ENCODE measurements at places on chromosomes 6 and 20.
A peak's percentile ranks its signal among the peaks of the same experiment; 100 is the strongest.

DNA sequence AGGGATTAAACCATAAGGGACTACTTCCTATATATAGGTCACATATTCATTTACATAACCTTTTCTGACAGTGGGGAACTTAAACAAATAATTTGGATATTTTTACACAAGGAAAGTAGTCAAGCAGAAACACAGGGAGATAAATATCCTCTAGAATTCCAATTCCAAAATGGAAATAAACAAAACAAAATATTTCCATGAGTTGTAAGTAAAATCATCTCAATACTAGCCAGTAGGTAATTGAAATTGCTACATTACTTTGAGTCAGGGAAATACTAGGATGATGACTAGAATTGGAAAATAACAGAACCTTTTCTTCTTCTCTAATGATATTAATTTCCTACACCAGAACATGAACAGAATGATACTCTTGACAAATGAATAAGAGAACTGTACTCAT, 1308.1 kb upstream of the GJE1 start:
- DNase-seq: no peak

DNA sequence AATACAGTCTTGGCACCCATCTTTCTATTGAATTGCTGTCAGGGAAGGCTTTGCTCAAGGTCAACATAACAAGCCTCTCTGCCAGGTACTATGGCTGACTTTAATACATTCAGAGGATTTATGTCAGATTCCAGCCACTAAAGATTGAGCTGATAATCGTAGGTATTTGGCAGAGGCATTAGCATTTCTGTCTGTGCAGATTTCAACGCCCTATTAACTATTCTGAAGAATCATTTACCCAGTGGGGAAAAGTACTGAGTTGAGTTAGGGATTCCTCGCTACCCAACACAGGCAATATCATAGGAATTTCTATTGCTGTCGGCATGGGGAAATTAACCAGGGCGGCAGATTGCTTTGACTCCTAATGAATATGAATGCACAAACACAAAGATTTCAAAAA, 233.7 kb upstream of the SPTLC3 start:
- DNase-seq: no peak

DNA sequence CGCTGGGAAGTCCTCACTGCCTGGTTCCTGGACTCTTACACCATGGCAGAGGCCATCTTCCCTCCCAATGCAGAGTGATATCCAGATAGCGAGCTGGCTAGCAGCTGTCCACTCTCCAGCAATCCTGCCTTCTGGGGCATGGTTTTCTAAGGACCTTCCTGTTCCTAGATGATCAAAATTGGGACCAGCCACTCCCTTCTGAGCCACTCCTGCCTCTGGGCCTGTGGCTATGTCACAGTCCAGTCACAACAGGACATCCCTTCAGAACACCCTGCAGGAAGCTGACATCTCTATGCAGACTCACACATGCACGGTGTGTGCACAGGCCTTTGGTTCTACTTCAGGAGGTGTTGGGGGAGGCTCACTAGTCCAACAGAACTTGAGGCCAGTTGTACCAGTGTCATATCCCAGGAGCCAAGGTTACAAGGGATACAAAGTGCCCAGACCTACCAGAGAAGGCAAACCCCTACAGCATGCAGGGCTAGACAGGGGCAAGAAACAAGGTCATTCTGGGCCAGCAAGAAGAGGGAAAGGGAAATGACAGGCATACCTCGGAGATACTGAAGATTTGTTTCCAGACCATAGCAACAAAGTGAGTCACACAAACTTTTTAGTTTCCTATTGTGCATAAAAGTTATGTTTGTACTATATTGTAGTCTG, 2.7 kb upstream of the MCCD1 start:
- DNase-seq: no peak

- peak; percentile 9 for DNase-seq
Measured at GRCh38 chr20:14879020-14879697, 541.7 kb upstream of the FLRT3 start.

DNA sequence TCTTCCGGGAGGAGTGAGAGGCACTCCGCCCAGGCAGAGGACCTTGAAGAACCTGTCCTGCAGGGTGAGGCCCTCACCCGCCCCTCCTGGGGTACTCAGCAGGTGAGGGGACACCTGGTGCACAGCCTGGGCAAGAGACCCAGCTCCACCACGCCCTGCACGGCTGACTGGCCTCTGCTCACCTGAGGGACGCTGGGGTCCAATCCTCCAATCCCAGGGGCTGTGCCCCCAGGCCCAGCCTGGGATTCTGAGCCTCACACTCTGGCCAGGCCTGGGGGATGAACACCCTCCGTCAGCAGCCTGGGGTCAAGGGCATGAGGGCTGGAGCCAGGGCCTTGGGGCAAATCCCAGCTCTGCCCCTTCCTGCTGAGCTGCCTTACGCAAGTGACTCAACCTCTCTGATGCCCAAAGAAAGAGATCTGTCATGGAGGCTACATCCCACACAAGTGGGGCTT, 149.9 kb upstream of the PTPN1 start:
- no peak for DNase-seq

DNA sequence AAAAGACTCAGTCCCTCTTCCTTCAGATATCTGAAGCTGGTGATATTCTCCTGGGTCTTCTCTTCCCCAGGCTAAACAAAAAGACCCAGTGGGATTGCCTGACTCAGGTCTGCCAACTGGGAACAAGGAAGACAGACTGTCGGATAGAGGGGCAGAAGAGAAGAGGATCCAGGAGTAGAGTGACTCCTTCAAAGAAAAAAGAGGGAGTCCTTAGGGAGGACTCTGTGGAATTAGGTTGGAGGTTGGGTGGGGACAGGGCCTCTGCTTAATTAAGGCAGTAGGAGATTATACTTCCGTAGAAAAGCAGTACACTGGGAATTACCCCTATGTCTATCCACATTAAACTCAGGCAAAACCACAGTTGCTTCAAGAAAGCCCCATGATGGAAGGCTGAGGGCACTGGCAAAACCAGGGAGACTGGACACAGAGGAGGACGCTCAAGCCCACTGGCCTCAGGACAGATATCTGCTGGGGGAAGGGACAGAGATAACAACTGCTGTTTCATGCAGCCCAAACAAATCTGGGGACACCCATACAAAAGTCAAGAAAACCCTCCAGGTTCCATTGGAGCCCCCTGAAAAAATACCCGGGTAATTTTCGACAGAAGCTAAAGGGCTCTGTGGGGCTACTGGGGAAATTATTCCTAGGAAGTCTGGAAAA, 5.7 kb downstream of the BCL2L1 start:
- DNase-seq: no peak

GRCh38 chr6:5517796-5518195, 256.5 kb downstream of the FARS2 start:
- no peak for DNase-seq

DNA sequence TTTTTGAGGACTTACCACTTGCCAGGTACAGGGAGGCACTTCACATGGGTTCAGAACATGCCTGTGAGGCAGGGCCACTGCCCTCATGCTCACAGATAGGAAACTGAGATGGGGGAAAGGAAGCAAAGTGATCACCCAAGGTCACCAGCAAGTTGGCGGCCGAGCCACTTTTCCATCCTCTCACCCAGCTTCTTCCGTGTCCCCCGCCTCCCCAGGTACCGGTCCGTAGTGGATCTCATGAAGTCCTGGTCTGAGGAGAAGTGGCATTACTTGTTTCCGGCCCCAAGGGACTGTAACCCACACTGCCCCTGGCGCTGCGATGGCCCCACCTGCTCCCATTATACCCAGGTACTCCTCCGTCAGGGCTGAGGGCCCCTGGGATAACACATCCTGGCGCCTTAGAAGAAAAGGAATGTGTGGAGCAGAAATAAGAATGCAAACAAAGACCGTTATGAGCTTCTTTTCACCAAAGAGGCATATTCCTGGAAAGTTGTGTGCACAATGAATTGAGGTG, 6.4 kb downstream of the R3HDML start:
- DNase-seq: no peak

DNA sequence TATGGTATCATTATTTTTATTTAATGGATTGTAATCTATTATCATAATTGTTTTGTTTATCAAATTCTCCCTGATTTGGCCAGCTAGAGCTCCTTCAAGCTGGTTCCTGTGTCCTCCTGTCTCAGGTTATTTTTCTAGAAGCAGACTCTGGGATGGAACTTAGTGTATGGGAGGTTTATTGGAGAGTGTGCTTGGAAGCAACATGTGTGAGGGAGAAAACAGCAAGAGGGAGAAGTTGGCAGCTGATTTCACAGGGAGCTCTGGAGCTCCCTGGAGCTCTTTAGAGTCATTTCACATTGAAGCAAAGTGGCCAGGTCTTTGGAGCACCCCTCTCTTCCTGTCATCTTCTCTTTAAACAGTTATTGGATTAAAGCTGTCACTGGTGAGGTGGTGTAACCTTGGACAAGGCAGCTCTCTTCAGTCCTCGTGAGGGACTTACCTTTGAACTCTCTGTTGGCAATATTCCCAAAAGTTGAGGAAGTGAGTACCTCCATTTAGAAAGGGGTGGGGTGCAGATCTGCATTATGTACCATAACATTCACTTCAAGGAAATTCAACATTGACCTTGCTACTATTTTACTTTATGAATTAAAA, 103.6 kb downstream of the PHF3 start:
- no peak for DNase-seq

GRCh38 chr6:97629180-97629579, 346.2 kb upstream of the MMS22L start:
- DNase-seq: no peak

DNA sequence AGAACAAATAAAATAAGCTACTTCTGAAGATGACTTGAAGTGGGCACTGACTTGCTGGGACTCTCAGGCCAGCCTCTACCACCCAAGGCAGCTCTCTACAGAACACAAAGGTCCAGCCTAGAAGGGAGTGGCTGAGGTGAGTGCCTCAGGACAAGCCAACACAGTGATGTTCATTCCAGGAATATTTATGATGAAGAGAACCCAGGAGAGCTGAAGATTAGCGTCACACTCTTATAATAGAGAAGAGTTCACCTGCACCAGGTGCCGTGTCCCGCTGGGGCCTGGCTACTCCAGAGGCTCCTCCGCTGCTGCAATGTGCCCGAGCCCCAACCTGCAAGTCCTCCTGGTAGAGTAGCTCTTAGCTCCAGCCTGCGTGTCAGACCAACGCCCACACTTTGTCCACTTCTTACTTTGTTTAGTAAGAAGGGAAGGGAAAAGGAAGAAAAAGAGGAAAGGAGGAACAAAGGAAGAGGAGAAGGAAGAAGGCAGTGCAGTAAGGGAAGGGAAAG, 182.4 kb upstream of the QKI start:
- DNase-seq: peak; percentile 36

DNA sequence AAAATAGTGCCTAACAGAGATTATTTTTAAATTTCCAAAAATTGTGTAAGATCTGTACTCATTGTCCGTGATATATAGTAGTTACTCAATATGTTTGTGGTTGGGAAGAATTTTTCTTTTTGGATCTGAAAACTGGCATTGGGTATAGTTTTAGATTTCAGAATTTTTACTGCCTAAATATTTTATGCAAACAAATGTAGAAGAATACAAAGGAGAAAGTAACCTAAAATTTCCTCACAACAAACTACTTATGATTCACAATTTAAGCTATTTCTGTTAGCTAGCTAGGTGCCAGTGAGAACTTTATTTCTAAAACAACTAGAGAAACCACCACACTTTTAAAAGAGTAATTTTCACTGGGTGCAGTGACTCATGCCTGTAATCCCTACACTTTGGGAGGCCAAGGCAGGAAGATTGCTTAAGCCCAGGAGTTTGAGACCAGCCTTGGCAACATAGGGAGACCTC, 38.8 kb downstream of the SESN1 start:
- DNase-seq: no peak

DNA sequence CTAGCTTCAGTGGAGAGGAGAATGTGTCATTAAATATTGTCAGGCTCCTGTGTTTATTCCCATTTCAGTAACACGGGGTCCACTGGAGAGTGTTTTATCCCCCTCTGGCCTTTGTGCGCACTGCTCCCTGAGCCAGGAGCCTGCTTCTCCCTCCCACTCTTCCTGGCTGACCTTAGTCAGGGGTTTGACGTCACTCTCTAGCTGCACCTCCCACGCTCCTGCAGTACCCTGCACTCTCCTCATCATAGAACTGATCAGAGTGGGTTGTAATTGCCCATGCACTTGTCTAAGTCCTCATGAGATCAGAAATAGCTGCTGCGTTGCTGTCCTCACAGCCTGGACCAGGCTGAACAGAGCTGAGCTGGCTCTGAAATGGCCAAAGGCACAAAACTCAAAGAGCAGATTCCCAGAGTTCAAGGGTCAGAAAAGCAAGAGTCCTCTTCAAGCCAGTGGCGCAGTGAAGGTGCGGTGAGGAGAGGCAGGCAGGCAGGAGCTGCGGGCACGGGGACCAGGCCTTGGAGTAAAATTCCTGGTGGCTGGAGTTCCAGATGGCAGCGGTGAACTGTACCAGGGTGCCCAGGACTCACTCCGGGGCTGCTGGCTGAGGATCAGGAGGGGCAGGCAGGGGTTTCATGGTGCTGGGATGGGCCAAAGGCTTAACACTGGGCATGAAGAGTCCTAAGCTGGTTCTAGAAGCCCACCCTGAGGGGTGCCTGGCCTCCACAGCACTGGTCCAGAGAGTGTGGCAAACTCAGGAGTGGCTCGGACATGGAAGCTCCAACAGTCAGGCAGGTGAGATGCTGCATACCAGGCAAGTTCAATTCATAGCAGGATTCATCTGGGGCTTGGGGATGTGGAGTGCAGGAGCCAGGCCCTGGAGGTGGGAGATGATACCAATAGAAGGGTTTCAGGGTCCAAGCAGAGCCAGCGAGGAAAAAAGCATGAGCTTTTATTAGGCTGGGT, 170.9 kb downstream of the SCP2D1 start:
- DNase-seq: no peak

DNA sequence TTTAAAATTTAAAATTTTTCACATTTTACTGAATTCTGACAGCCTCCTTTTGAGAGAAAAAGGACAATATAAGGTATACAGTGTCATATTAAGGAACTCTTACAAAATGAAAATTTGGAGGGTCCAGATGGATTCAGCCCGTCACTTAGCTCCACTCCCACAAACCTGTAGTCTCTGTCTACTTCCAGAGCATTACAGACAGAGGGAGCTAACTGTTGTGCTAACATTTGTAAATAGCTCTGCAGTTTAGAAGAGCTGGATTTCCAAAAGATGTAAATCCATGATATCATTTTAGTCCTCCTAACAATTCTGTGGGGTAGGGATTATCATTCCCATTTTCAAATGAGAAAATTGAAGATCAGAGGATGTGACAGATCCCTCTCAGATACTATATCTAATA, 16.1 kb upstream of the SERINC3 start:
- DNase-seq: peak; percentile 36

- DNase-seq: no peak
Measured at GRCh38 chr6:167394339-167394738, 69.5 kb downstream of the TTLL2 start.

DNA sequence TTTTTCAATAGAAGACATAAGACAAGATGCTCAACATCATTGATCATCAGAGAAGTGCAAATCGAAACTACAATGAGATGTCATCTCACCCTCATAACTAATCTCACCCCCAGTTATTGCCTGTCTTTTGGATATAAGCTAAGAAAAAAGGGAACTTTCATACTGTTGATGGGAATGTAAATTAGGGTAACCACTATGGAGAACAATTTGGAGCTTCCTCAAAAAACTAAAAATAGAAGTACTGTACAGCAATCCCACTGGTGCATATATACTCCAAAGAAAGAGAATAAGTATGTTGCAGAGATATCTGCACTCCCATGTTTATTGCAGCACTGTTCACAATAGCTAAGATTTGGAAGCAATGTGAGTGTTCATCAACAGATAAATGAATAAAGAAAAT, 26.4 kb upstream of the PHF3 start:
- no peak for DNase-seq

GRCh38 chr6:25178336-25179035, 100.7 kb upstream of the CARMIL1 start:
- DNase-seq: no peak
